Naive B cell (primary cell): ENCODE measurements at places on chromosomes 5 and 9. TPM values are rescaled to one million over a fixed set of nuclear protein-coding genes. Genes with fewer than 3 reads are reported as not detected.
A peak's percentile ranks its signal among the peaks of the same experiment; 100 is the strongest.

- no peak overlapping the region for H3K4me3 ChIP-seq
- H3K36me3 ChIP-seq: no peaks in the 10 kb centered on the region
- H3K27ac ChIP-seq: no peak overlapping the region
These were observed 121.5 kb downstream of the CAMK4 start for GRCh38 chr5:111345731-111346130.

DNA sequence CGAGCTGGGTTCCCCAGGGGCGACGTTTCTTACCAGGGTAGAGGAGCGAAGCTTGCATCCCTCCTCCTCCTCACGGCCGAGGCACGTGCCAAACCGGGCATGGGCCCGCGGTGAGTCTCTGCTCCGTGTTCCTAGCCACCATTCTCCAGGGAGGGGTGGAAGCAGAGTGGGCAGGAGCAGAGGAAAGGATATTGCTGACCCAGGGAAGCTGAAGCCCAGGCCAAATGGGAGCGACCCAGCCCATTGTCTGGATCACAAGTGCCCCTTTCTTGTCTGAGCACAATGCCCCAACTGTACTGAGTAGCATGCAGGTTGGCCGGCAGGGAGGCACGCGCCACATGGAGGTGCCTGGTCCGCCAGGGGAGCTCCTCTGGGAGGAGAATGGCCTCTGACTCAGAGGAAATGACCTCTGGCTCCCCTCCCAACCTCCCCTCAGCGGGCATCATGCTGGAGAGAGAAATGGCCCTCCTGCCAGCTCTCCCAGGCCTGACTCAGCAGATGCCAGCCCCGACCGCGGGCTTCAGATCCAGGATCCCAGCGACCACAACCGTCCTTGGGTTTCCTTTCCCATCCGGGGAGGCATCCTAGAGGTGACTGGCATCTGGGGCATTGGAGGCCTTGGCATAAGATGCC is 1.1 kb downstream of the PRR7 start:
- peak overlapping the region; percentile 70 for H3K27ac ChIP-seq

- no peak overlapping the region for H3K4me3 ChIP-seq
- peaks cover 41% of the 10 kb centered on the region for H3K27me3 ChIP-seq
- no peaks in the 10 kb centered on the region for H3K36me3 ChIP-seq
- DNase-seq: no peak
- H3K27ac ChIP-seq: no peak overlapping the region
- H3K4me1 ChIP-seq: peaks cover 11% of the 10 kb centered on the region
These were observed 1.7 kb downstream of the SLIT3 start for GRCh38 chr5:169299191-169299662.

DNA sequence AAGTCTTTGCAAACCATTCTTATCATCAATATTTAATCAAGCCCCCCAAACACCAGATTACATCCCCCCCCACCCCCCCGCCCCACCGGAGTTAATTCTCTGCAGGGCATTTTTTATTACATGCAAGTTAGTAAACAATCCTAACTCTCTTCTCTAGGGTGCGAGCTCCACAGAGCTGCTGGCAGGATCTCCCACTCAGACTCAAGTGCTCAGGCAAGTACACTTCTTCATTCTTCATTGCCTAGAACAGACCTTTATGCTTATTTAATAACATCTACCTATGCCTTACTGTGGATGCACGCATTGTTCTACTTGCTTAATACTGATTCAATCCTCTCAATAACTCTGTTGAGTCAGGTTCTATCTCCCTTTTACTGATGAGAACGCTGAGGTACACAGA is 9.9 kb downstream of the SAXO1 start:
- no peak overlapping the region for H3K27ac ChIP-seq
- no peak overlapping the region for H3K4me3 ChIP-seq
- no peaks in the 10 kb centered on the region for H3K36me3 ChIP-seq
- no peaks in the 10 kb centered on the region for H3K4me1 ChIP-seq
- no peak for DNase-seq
- H3K27me3 ChIP-seq: peaks cover 49% of the 10 kb centered on the region

DNA sequence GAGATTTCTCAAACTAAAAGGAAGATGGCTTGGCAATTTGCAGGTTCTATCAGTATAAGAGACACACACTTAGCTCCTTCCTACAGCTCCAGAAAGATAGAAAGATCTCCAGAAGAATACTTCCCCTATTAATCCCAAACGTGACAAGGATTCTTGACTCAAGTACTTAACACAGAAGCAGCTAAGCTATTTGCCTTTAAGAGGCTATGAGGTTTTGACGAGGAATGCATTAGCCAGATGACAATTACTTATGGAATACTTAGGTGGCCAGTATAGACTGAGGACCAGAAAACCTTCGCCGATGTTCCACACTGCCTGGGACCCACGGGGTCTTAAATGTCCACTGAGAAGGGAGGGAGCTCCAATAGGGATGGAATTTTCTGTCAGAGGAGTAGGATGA is 340.5 kb upstream of the KIF2A start:
- no peaks in the 10 kb centered on the region for H3K4me1 ChIP-seq
- peaks cover 4% of the 10 kb centered on the region for H3K27me3 ChIP-seq
- H3K27ac ChIP-seq: no peak overlapping the region
- H3K36me3 ChIP-seq: no peaks in the 10 kb centered on the region
- H3K4me3 ChIP-seq: no peak overlapping the region
- no peak for DNase-seq

DNA sequence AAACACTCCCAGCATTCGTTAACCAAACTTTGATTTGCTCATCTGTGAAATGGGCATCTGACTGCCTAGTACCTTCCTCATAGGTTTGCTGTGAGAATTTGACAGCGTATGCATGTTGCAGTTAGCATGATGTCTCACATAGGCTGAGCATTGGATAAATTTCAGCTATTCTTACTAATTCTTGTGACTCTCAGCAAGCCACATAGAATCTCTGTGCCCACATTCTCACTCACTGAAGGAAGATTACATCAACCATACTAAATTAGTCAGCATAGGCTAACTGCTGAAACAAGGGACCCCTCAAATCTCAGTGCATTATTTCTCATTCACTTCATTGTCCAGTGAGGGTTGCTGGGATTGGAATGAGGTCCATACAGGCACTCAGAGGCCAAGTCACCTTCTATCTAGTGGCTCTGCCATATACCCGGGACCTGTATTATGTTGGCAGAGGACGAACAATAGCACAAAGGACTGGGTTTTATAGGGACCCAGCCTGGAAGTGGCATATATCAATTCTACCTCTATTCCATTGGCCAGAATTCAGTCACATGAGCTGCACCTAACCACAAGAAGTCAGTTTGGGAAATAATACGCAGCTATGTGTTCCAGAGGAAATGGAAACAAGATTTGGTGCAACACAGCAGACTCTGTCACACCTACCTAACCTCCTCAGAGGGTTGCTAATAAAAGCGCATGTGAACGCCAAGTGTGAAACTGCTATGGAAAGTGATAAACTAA is 4.2 kb upstream of the PTGER4 start:
- H3K36me3 ChIP-seq: no peaks in the 10 kb centered on the region
- H3K27me3 ChIP-seq: no peaks in the 10 kb centered on the region
- H3K4me1 ChIP-seq: peaks cover 28% of the 10 kb centered on the region
- no peak overlapping the region for H3K27ac ChIP-seq
- DNase-seq: no peak

DNA sequence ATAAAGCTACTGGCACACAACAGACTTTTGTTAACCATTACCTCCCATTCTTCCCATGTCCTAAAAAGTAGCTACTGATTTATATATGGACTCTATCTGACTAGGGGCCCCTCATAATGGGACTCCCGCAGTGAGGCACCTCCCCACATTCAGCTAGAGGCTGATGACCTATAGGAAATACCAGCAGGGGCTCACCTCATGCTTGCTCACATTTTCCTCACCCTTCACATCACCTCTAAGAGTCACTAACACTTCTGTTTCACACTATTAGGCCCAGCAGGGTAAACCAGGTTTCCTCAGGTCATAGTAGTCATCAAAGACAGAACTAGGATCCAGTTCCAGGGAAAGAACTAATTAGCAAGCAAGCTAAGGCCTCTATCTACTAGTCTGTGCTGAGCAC is 60.7 kb downstream of the PRELID2 start:
- no peak overlapping the region for H3K4me3 ChIP-seq
- peaks cover 4% of the 10 kb centered on the region for H3K36me3 ChIP-seq
- DNase-seq: no peak
- H3K4me1 ChIP-seq: no peaks in the 10 kb centered on the region

- peaks cover 6% of the 10 kb centered on the region for H3K4me1 ChIP-seq
- peak overlapping the region; percentile 68 for H3K4me3 ChIP-seq
- no peak for DNase-seq
- H3K27me3 ChIP-seq: peaks cover 24% of the 10 kb centered on the region
- no peak overlapping the region for H3K27ac ChIP-seq
These were observed 71.9 kb upstream of the LARP1 start for GRCh38 chr5:154683101-154683880.

DENND4C gene
- polyA plus RNA-seq: 20.8 TPM

SCGB3A2 gene
- polyA plus RNA-seq: not detected

NUDT12 gene
- polyA plus RNA-seq: 0.21 TPM

TRIM36 gene
- polyA plus RNA-seq: not detected
